ENCODE measurements at places on chromosomes 16 and 17.

DNA sequence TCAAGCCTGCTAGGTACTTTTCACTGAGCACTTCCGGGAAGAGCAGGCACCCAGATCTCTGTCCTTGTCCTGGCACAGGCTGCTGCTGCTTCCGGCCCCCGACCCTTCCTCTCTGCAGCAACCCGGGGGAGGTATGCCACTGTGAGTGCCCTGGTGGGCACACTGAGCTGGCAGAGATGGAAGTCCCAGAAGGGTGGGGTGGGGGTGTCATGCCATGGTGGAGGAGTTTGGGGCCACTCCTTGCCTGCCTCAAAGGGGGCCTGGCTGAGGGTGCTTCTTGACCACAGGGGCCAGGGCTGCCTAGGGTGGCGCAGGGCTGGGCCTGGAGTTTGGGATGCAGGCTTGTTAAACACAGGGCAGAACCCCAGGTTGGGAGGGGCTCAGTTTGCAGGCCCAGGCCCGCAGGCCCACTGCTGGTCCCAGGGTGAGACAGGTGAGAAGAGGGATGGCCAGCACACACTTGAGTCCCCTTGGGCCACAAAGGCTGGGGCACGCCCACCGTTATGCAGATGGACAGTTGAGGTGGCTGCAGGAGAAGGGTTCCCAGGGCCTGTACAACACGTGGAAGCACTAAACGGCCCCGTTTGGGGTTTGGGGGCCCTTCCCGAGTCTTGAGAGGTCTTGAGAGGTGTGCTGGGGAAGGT lies 8.7 kb downstream of the TMEM235 start:
- no peak for DNase-seq

GRCh38 chr16:4115209-4115948 lies 863 bp downstream of the ADCY9 start:
- DNase-seq = no peak

GRCh38 chr16:20291208-20292206 lies 35.8 kb downstream of the GP2 start:
- no peak for DNase-seq

- DNase-seq = no peak
Observed at GRCh38 chr16:78469787-78470186, 370.3 kb downstream of the WWOX start.

DNA sequence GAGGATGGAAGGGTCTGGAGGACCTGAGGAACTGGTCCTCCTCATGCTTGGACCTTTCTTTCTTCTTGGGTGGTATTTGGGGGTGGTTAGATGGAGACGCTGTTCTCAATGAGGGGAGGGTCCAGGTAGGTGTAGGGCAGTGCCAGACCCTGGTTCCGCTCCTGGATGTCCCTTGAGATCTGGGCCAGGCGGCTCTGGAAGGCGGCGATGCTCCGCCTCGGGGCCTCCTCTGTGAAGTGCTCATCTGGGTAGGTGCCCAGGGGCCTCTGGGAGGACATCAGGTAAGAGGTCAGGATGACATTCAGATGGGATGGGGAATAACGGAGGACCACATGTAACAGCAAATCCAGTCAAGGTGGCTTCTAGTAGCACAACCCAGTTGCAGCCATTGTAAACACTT lies 9.0 kb upstream of the ALOX12B start:
- no peak for DNase-seq

GRCh38 chr17:7703584-7704479 lies 1.2 kb upstream of the EFNB3 start:
- DNase-seq = no peak

GRCh38 chr17:72125226-72125651 lies 4.4 kb downstream of the SOX9 start:
- DNase-seq = no peak

- no peak for DNase-seq
Observed at GRCh38 chr16:70737377-70738082, 51.7 kb upstream of the MTSS2 start.

DNA sequence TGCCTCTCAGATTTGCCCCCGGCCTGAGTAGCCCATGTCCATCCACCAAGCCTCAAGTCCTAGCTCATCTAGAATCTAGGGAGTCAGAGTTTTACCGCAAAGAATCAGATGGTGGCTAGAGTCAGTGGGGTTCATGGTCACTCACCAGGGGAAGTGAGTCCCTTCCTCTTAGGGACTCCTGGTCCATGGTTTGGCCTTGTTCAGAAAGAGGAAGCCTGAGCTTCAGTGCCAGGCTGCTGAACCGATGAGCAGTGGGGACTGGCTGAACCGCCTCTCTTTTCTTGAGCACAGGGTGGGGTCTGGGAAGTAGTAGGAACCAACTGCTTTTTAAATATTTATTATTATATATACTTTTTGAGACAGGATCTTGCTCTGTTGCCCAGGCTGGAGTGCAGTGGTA lies 160.3 kb downstream of the NTN1 start:
- DNase-seq = no peak

GRCh38 chr16:9797306-9797705 lies 384.9 kb downstream of the GRIN2A start:
- DNase-seq = no peak

GRCh38 chr17:4006165-4006589 lies 41.9 kb upstream of the ATP2A3 start:
- no peak for DNase-seq

- DNase-seq = no peak
Observed at GRCh38 chr16:46731691-46732555, 16.2 kb downstream of the MYLK3 start.

DNA sequence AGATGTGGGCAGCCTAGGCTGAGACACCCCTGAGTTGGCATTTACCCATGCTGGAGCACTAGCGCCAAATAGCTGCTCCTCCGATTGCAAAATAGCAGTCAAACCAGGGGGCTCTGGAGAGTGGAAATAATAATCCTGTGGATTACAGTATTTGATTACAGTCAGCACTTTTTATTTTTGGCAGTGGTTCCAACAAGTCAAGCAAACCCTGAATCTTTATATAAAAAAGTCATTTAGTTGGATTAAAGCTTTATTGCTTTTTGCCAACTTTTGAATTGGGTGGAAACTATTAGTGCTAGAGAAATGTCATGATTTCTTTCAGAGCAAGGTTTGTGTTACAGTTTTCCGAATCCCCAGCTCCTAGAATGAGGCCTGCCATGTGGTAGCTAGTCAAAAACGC lies 99.3 kb upstream of the FAM20A start:
- DNase-seq = no peak

GRCh38 chr17:2204393-2204792 lies 99.2 kb downstream of the SMG6 start:
- DNase-seq = no peak

Data from esophagus squamous epithelium (tissue), 5 donors.